ENCODE measurements at places on chromosomes 11 and 22.

DNA sequence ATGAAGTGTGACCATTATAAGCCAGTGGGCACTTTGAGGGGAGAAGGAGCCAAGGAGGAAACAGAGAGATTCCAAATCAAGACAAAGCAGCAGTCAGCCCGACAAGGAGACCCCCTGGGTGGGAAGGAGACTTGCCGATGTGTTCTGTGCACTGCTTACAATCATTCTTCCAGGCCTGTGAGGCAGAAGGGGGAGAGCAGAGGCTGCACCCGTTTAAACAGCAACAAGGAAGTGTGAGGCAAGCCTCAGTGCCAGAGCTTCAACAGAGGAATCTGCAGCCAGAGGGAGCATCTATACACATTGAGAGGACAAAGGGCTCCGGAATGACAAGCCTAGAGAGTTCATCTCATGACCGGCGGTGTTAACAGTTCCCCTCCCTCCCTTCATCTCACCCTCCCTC, 121.1 kb downstream of the NXPE2 start:
- no peak for DNase-seq

- no peak for DNase-seq
These were observed 105.4 kb downstream of the MIAT start for GRCh38 chr22:26762503-26763472.

GRCh38 chr11:75313513-75314272, 37.8 kb downstream of the ARRB1 start:
- DNase-seq, result no peak

DNA sequence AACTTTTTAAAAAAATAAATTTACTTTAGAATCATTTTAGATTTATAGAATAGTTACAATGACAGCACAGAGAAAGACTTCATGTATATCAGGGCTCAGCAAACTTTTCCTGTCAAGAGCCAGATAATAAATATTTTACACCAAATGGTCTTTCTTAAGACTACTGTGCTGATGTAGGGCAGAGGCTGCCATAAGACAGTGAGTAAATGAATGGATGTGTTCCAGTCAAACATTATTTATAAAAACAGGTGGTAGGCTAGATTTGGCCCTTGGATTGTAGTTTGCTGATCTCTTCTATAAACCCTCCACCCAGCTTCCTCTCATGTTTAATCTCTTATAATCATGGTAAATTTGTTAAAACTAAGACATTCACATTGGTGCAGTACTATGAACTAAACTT, 33.0 kb downstream of the CECR2 start:
- DNase-seq, result no peak

DNA sequence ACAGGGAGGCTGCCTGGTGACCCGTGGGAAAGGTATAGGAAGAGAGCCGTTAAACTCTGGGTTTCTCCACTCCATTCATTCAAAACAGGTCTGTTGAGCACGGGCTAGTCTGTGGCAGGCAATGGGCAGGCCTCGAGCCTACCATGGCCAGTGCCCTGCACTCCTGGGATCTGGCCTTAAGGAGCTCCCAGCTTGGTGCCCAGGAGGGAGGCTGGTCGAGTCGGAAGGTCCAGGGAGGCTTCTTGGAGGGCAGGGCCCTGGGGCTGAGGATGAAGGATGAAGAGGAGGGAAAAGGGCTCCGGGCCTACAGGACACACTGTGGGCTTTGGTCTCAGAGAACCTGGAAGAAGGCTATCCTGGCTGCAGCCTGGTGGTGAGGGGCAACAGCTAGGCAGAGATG, 41.9 kb upstream of the MN1 start:
- DNase-seq, result no peak

DNA sequence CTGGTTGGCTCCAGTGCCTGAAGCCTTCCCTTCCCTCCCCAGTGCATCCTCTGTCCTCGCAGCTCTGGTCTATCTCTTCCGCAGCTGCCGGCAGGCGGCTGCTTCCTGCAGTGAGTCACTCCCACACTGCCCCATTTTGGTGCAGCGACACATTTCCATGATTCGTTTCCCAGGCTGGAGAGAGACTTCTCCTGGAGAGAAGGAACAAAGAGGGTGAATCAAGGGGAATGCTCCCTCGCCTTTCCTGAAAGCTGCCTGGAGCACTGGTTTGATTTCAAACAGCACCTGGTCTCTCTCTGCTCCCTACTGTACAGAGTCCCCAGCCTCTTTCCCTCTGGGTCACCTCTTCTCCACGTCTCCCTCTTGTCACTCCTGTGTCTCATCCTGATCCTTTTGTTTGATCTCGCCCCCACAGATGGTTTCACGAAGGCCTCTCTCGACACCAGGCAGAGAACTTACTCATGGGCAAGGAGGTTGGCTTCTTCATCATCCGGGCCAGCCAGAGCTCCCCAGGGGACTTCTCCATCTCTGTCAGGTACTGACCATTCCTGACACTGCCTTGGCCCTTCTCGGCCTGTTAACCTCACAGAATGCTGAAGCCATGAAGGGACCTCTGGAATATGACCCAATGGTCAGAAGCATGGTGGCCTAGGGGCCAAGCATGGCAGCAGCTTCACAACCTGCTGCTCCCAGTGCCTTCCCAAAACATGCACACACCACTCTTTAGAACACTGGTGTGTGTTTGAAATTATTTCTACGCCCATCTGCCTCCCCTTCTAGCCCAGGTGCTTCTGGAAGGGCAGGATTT, at the start of gene TMA7B:
Gene TMA7B (plus strand): TSS at position 758 of the 808 bp plus-strand sequence. CDS start 3,978 bp downstream, outside the sequence.
- no peak for DNase-seq

DNA sequence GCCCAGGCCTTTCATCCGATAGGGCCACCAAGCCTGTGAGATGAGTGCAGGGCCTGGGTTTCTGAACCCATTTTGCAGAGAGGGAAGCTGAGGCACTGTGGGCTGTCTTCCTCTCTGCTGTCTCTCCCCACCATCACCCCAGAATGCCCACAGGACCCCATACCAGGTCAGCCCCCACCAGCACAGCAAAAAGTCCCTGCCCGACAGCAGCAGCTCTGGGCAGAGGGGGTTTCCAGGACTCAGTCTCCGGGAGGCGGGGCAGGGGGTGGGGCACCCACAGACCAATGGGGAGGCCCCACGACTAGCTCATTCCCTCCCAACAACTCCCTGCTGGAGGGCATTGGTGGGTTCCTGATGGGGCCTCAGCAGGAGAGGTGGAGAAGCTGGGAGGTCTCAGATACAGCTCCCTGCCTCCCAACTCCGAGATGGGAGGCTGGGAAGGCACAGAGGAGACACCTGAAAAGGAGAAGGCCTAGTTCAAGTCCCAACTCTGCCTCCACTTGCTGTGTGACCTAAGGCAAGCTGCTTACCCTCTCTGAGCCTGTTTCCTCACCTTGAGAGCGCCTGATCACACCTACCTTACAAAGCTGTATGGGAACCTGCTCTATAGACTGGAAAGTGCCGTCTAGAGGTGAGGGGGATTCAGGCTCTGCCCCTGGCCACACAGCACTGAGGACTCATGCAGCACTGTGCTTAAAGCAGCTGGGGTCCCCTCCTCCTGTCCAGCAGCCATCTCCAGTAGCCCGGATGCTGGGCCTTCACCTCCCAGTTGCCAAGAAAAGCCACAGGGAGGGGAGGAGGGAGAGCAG, 3.5 kb downstream of the CBX7 start:
- DNase-seq, result no peak

- DNase-seq, result no peak
These were observed 14.6 kb downstream of the RPS6KA4 start for GRCh38 chr11:64373598-64373974.

- DNase-seq, result no peak
These were observed 17.0 kb upstream of the IL2RB start for GRCh38 chr22:37166675-37167066.

DNA sequence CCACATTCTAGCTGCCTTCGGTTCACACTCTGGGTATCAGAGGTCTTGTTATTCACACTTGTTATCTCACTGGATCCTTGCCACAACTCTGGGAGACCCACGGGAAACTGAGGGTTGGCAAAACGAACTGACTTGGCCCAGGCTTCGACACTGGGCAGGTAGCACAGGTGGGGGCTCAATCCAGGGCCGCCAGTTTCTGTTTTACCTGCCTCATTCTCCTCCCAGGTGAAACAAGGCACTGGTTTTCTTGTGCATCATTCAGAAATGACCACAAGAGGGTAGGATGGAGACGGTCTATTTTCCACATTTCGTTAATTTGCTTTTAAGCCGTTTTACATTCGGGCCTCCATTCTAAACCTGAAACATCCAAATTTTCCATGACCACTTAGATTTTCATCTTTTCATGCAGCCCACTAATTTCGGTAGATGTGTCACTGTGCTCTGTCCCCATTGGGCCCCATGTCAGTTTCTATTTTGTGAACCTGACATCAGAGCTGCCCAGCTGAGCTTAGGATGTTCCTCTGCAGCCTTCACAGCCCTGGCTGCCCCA, 108.1 kb downstream of the KIAA1671 start:
- no peak for DNase-seq

GRCh38 chr11:84829162-84829561, 798.0 kb downstream of the DLG2 start:
- no peak for DNase-seq

- DNase-seq, result no peak
These were observed 702 bp downstream of the BIRC2 start for GRCh38 chr11:102347462-102348370.

GRCh38 chr11:132286106-132286505, 915.7 kb downstream of the NTM start:
- DNase-seq, result no peak

GRCh38 chr11:61082062-61082870, 20.0 kb upstream of the CD5 start:
- no peak for DNase-seq

GRCh38 chr11:110621826-110622225, 90.4 kb downstream of the ARHGAP20 start:
- DNase-seq, result no peak
